GM12864 (cell line): ENCODE measurements at places on chromosomes 3 and 15.

DNA sequence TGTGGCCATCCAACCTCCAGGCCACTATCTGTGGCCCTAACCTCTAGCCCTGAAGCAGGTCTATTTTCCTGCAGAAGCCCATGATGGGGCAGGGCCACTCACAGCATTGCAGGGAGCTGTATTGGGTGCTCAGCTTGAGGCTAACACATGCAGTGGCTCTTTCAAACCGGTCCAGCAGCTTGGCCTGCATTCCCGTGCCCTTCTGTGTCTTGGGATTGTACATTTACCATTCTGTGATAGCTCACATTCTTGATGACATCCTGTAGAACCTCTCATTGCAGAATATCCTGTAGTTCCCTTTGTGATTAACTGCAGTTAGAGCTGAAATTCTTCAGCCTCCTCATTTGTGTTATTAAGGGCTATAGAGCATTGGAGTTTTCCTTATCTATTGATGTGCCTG lies 60.8 kb upstream of the ANKRD34C start:
- DNase-seq = no peak

DNA sequence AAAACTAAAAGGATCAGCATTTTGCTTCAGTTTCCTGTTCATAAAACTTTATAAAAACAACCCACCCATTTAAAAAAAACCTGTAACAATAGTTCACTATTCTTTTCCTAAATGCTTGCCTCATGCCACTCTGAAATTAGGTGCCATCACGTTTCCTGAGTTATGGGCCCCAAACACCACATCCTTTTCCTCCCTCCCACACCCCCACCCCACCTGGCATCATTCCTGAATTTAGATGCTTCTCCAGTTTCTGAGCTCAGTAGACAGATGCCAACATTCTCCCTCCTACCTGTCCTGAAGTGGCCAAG lies 11.9 kb upstream of the ARHGEF3 start:
- DNase-seq = no peak

DNA sequence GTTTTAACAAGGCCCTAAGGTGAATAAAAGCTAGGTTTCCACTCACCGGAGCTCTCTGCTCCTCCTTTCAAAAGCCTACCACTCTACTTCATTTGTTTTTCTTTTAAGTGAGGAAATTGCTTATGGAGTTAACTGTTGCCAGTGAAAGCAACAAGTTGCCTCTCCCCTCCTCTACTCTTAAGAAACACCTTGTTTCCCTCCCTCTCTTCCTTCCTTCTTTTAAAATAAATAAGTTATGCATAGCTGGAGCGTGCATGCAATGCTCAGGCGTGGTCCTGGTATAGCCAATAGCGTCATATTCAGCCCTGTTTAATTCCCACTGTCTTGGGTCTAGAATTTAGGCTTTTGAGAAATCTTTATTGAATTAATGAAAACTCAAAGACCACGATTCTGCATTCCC lies 101.1 kb upstream of the IGF1R start:
- DNase-seq = no peak

- no peak for DNase-seq
Measured at GRCh38 chr15:39631357-39631756, 50.5 kb downstream of the THBS1 start.

DNA sequence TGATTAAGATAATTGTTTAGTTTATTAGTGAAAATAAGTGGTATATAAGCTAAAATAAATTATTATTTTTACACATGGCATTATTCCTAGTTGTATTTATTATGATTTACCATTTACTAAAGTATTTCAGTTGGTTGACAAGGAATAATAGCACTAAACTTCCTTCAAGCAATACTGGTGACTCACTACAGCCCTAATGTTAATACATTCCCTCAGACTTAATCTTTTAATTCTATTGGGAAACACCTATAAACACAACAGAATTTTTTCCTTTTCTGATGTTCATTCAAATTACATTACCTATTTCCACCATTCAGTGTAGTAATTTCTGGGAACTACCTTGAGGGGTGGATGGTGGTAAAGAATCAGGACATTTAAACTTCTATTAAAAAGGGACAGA lies 264.0 kb downstream of the TIGIT start:
- DNase-seq = no peak
